Foreskin keratinocyte (primary cell): ENCODE measurements at places on chromosomes 1 and 21. TPM values are rescaled to one million over a fixed set of nuclear protein-coding genes. Genes with fewer than 3 reads are reported as not detected.

GRCh38 chr1:209590405-209590804 is 6.9 kb downstream of the CAMK1G start:
- no peak for DNase-seq

- DNase-seq = no peak
These were observed 6.9 kb downstream of the RGS4 start for GRCh38 chr1:163076044-163076443.

DNA sequence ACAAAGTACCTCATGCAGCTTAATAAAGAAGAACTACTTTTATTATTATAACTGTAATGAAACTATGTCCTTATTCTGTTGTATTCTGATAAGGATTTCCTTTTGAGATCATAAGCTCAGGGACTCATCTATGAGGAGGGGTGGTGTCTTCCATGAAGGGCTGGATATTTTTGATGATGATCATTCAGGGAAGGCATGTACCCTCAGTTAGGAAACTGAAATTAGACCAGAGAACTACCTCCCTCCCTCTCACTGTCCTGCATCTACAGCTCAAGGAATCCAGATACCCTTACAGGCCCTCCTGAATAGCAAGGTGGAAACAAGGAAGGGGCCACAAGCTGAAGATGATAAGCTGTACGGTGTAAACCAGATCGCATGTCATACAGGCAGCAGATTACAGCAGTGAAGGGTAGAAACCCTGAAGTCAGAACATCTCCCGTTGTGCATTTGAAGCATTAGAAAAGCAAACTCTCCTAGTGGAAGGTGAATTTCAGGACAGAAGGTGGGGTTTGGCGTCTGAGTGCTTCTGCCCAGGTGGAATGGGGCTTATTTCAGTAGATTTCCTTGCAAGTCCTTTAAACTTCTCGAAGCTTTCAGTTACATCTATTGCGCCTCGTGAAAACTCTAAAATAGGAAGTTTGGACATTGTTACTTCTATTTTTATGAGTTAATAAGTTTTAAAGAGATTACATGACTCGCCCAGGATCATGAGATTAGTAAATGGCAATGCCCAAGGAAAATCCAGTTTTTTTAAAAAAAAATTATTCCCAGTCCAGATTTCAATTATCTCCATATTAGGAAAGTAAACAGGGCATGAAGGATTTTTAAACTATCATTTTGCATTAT is 101.1 kb upstream of the HNRNPU start:
- DNase-seq = no peak

Gene LCE2C
- 0.34 TPM in 1 of 2 replicates, not detected in the other for total RNA-seq

GRCh38 chr1:67162954-67163353 is 3.3 kb upstream of the IL23R start:
- DNase-seq = peak; percentile 97

DNA sequence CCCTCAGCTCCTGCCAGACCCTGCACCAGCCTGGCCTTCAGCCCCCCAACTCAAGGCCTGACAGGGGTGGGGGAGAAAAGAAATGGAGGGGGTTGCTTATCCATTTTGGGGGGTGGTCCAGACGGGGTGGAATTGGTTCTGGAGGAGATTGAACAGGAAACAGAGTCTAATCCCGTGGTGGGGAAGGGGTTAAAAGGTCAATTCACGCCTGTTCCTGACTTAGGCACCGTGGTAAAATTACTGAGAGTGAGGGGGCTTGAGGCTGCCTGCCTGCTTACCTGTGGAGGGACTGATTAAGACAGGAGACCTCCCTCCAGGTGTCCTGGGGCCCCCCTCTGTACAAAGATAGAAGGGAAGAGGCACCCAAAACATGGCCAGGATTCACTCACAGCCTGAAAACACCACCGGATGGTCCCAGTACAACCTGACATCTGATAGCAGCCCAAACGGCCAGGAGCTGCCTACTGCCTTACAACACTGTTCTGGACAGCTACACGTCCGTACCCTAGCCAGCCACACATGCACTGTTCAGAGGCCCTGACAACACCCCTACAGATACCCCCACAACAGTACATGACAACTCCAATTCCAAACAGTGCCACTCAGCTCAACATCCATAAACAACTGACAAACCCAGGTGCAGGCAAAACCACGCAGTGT is 31.8 kb downstream of the AHDC1 start:
- no peak for DNase-seq

- peak; percentile 100 for DNase-seq
These were observed 2.8 kb upstream of the PHC2 start for GRCh38 chr1:33433509-33434362.

Gene NHLH1
- total RNA-seq = 0.04 TPM in 1 of 2 replicates, not detected in the other

Gene SPAG17
- total RNA-seq = 0.10 and 0.39 TPM in 2 replicates

- no peak for DNase-seq
These were observed 135.7 kb upstream of the ZNF648 start for GRCh38 chr1:182196897-182197870.

DNA sequence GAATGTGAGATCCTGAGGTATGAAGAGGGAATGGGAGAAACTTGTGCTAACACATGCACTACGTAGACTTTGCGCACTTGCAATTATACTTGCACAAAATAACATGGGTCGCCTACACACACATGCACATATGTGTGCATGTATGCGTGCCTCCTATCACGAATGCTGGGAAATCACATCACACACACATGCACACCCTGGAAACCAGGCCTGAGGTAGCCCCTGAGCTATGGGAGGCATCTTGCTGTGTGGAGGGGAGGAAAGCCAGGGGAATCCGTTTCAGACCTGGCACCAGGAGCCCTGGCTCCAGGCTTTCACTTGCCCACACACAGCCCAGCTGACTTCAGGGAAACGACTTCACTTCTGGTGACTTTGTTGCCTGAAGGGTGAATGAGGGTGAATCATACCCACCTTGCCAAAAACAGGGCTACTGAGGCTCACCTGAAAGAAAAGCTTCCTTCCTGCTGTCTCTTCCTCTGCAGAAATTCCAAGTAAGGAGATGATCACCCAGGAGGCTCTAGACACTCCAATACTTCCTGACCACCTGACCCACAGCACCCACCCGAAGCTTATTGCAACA is 136.0 kb upstream of the NGF start:
- peak; percentile 86 for DNase-seq

GRCh38 chr1:110111081-110111480 is 1.2 kb upstream of the UBL4B start:
- DNase-seq = no peak

Gene RIPPLY3
- total RNA-seq = 0.78 and 0.88 TPM in 2 replicates

- DNase-seq = no peak
These were observed 47.7 kb upstream of the GPR37L1 start for GRCh38 chr1:202074985-202075384.

DNA sequence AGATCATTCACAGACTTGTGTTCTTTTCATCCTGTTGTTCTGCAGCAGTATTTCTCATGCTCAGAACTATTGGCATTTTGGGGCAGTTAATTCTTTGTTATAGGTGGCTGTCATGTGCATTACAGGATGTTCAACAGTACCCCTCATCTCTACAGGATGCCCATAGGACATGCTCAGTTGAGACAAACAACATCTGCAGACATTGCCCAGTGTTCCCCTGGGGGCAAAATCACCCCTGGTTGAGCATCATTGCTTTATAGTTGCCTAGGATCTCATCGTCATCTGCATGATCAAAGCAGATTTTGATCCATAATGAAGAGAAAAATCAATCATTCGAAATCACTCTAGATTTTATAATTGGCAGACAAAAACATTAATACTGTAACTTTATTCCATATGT is 222.5 kb upstream of the CACYBP start:
- no peak for DNase-seq

GRCh38 chr1:197683895-197684553 is 91.3 kb downstream of the DENND1B start:
- peak; percentile 44 for DNase-seq

Gene CLDN8
- total RNA-seq = not detected in 2 replicates

DNA sequence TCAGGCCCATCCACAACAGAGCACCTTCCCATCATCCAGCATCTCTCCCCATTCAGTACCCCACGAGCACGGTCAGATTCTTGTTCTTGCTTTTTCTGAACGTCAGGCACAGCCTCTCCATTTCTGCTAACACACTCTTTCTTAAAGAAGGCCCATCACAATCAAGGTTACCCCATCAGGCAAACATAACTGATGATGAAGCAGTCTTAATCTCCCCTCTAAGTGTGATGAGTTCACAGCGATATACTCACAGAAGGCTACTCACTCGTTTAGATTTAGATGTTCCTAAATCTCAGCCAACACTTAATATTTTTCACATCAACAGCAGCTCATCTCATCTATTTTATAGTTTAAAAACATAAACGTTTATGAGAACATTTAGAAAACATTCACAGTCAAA is 75.6 kb downstream of the ADSS2 start:
- DNase-seq = no peak

Gene DCST1
- total RNA-seq = not detected in 2 replicates

- DNase-seq = peak; percentile 86
These were observed 221.6 kb upstream of the VAMP3 start for GRCh38 chr1:7549277-7550161.

GRCh38 chr1:57474137-57474750 is 50.4 kb upstream of the DAB1 start:
- peak; percentile 28 for DNase-seq

- no peak for DNase-seq
These were observed 752.1 kb downstream of the LTN1 start for GRCh38 chr21:28240586-28240985.

GRCh38 chr1:160325252-160325651 is 17.8 kb downstream of the COPA start:
- no peak for DNase-seq

Gene MNDA
- total RNA-seq = not detected in 2 replicates

Gene CELA2B
- total RNA-seq = not detected in 2 replicates

Gene FMO5
- total RNA-seq = 0.21 and 0.31 TPM in 2 replicates

GRCh38 chr1:50774759-50775351 is 185.2 kb downstream of the FAF1 start:
- DNase-seq = peak; percentile 6

DNA sequence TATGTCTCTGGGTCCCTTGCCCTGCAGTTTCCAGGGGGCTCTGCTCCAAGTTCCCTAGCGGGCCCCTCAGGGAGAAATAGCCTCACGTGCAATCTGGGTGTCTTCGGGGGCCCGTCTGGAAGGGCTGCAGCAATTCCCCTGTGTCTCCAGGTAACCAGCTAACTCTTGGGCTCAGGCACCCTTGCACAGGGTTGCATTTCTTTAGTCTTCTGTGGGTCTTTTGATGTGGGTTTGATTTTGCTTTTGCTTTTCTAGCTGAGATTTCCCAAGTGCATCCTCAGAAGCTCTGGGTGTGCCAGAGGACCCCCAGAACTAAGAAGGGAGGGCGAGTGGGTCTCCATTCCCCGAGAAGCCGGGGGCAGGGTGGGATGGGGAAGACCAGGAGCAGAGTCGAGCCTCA is 75.7 kb downstream of the SPSB1 start:
- DNase-seq = no peak

Gene PLD5
- 7.3 and 8.0 TPM in 2 replicates for total RNA-seq

GRCh38 chr1:209686322-209686721 is 11.1 kb downstream of the G0S2 start:
- no peak for DNase-seq

- DNase-seq = no peak
These were observed 48.6 kb downstream of the BACH1 start for GRCh38 chr21:29347274-29347681.

Gene ZNF697
- total RNA-seq = 6.7 and 7.7 TPM in 2 replicates

Gene ADGRB2
- 2.5 and 2.8 TPM in 2 replicates for total RNA-seq

- DNase-seq = peak; percentile 70
These were observed 142.4 kb downstream of the AK5 start for GRCh38 chr1:77424236-77424635.

DNA sequence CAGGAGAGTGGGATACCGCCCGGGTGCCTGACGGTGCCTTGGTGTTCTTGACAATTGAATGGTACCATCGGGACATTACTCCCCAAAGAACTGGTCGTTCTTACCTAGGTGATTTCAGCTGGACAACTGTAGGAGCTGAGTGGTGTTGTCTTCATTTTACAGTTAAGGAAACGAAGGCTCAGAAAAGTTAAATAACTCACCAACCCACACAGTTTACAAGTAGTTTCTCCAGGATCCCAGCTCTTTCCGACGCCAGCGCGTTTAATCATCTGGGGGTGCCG is 1.6 kb downstream of the PIK3CD start:
- DNase-seq = no peak

GRCh38 chr1:107664982-107665925 is 299.7 kb downstream of the VAV3 start:
- DNase-seq = no peak

GRCh38 chr1:219763321-219763720 is 150.4 kb upstream of the ZC3H11B start:
- no peak for DNase-seq

Gene RUNX3
- 0.10 TPM in 1 of 2 replicates, not detected in the other for total RNA-seq

Gene CA6
- not detected in 2 replicates for total RNA-seq

DNA sequence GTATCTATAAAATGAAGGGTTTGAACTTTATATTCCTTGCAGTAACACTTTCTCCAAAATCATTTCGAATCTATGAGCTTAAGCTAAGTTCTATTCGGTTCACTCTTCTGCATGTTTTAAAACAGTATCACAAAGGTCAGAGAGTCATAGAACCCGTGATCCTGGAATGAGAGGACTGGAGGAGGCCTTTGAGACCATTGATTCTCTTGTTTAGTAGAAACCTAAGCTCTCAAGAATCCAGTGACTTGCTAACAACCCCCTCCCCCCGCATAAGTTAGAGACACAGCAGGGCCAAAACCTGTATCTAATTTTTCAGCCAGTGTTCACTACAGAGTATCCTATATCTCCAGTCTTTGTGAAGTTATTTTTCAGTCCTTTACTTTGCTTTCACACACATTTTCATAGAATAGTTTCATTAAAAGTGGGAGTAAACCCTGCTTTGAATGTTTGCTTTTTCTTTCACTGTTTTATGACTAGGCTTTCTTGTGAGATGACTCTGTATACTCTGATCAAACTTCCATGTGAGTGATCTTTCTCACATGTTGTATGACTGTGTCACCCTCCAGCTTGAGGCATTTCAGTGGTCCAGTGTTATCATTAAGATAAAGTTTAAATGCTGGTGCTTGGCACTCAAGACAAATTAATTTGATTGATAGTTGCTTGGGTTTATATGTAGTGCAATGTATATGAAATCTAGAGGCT is 275.4 kb upstream of the SGIP1 start:
- DNase-seq = no peak

GRCh38 chr1:16165073-16165364 is 9.2 kb upstream of the EPHA2 start:
- DNase-seq = no peak

- no peak for DNase-seq
These were observed 40.6 kb downstream of the LRRC3 start for GRCh38 chr21:44495611-44496563.

Gene HMCN1
- 0.46 and 0.85 TPM in 2 replicates for total RNA-seq

Gene GPN2
- total RNA-seq = 21.2 and 25.7 TPM in 2 replicates

Gene LCE1E
- 0.28 and 0.51 TPM in 2 replicates for total RNA-seq

DNA sequence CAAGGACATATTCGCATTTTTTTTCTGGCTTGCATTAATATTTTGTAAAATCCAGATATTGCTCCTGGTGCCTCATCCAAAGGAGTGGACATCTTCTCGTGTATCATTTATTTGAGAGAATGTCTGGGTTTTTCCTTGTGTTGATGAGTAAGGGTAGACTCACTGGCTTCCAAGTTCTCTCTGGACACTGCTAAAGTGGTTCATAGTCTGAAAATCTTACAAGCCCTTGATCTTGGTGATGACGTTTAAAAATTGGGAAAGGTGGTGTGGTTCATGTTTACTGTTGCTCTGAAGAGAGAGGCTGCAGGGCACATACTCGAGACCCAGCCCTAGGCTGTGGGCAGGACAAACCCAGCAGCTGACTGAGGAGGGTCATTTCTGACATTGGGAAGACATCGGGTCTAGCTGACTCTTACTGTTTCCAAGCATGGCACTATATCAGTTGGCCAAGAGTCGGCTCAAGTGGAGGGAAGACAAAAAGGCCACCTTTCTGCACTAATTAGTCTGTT is 296.2 kb downstream of the LMX1A start:
- no peak for DNase-seq

GRCh38 chr1:25068829-25069228 is 138.8 kb upstream of the RUNX3 start:
- DNase-seq = no peak

- DNase-seq = no peak
These were observed 542.5 kb upstream of the PKN2 start for GRCh38 chr1:88141499-88142074.
